Fibroblast of the aortic adventitia (primary cell): ENCODE measurements at places on chromosomes 2 and 18.

- DNase-seq = no peak
Measured at GRCh38 chr2:217037353-217037752, 177.5 kb upstream of the TNP1 start.

- no peak for DNase-seq
Measured at GRCh38 chr2:221473451-221473850, 98.7 kb downstream of the EPHA4 start.

GRCh38 chr2:186562209-186562578 is 27.7 kb upstream of the ITGAV start:
- DNase-seq = no peak

- no peak for DNase-seq
Measured at GRCh38 chr2:16537347-16537746, 128.3 kb downstream of the CYRIA start.

- DNase-seq = no peak
Measured at GRCh38 chr18:62045316-62045715, 141.5 kb downstream of the PIGN start.

- DNase-seq = no peak
Measured at GRCh38 chr2:25887624-25888242, 9.4 kb upstream of the ASXL2 start.

GRCh38 chr2:233209533-233210171 is 41.8 kb upstream of the ATG16L1 start:
- peak; percentile 67 for DNase-seq

GRCh38 chr18:10057894-10058791 is 144.3 kb downstream of the VAPA start:
- peak; percentile 91 for DNase-seq

- no peak for DNase-seq
Measured at GRCh38 chr2:54053830-54054229, 61.6 kb upstream of the ACYP2 start.

DNA sequence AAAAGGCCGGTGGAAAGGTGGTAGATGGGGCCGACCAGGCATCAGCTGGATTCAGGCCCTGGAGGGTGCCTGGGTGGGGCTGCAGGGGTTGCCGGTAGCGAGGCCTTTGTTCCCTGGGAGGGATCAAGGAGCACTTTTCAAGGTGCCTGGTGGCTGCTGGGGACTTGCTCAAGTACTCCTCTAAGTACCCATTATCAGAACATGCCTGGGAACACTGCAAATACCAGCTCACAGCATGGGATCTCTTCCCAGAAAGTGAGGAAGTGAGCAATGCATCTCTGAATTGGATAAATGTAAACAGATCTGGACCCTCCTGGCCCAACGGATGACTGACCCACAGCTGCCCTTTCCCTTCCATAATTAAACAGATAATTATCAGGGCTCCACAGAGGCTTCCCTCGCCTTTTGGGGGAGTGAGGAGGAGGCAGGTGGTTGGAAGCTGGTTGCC is 210.5 kb downstream of the SH3RF3 start:
- peak; percentile 81 for DNase-seq

DNA sequence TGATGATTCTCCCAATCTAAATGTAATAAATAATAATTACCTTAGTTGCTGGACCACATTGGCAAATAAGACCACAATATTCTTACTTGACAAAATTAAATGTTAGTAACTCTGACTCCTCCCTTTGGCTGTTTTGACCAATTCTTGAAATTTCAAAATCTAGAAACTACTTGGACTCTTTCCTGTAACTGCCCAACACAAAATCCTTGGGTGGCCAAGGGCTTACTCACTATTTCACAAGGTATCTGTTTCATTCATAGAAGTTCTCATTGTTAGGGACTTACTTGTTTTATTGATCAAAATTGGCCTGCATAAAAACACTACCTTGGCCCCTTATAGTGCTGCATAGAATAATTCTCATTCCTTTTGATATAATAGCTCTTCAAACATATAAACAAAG is 19.4 kb downstream of the CDH20 start:
- peak; percentile 13 for DNase-seq

DNA sequence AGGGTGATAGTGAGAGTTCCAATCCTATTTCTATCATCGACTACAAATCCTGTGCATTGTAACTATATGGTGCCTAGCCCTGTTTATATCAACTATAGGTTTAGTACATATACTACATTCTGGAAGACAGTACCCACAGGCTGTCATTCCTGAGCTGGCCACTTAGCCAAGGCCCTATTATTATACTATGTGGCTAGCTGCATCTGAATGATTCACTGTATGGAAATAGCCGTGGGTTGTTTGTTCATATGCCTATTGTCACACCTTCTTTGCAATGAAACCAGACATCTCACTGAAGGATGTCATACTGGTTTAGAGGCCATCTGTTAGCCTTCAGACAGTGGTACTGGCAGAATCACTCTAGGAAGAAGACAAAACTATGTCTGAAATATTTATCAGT is 62.3 kb upstream of the FSIP2 start:
- DNase-seq = no peak

GRCh38 chr2:47815764-47816163 is 32.8 kb downstream of the MSH6 start:
- DNase-seq = no peak

DNA sequence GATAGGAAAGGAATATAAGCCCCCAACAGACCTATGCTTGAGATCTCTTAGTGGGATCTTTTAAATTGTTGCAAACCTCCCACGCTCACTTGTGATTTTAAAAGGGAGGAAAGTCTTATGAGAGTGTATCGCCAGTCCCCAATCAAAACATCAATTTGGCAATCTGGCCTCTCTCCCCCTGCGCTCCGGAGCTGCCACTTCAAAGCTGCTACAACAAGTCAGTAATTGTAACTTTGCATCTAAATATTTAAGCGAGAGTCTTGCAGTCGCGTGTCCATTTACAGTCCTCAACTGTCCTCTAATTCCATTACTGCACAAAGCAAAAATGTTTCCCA is 8.4 kb downstream of the PAX3 start:
- DNase-seq = no peak

DNA sequence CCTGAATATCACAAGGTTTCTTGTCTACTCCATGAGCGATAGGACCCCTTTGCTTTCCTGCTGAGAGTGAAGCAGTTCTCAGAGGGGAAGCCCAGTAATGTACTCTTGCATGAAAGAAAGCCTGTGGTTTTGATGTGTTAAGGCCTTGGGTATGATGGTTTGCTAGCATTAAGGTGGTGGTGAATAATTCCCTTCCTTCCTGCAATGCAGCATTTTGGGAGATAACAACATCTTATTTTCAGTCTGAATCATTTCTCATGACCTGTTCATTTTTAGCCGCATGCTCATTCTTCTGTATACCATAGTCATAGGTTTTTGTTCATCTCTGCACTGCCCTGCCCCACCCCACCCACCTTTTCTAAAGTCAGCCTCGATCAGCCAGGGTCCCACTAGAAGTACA is 66.2 kb downstream of the HNMT start:
- DNase-seq = peak; percentile 81

GRCh38 chr18:55763805-55764204 is 175.8 kb upstream of the TCF4 start:
- DNase-seq = no peak

- no peak for DNase-seq
Measured at GRCh38 chr18:75679331-75679730, 251.8 kb upstream of the SMIM21 start.

- DNase-seq = peak; percentile 73
Measured at GRCh38 chr2:197198890-197199289, 111.7 kb downstream of the ANKRD44 start.

DNA sequence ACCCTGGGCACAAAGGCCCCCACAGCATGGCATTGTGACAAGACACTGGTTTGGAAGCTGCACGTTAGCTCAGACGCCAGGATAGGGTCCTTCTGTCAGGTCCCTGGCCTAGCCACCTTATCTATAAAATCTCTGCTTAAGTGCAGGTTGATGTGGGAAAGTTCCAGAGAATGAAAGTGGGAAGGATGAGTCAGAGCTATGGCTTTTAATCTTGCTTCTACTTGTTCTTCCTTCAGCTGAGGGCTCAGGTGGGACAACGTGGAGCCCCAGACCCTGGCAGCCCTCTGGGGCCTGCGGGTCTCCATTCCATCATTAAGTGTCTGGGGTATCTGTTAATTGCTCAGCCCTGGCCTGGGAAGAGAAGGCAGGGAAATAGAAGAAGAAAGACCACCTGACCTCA is 64.5 kb downstream of the CELF4 start:
- no peak for DNase-seq
